ENCODE measurements at places on chromosomes 5 and 9. TPM values are rescaled to one million over a fixed set of nuclear protein-coding genes. Genes with fewer than 3 reads are reported as not detected.
A peak's percentile ranks its signal among the peaks of the same experiment; 100 is the strongest.

DNA sequence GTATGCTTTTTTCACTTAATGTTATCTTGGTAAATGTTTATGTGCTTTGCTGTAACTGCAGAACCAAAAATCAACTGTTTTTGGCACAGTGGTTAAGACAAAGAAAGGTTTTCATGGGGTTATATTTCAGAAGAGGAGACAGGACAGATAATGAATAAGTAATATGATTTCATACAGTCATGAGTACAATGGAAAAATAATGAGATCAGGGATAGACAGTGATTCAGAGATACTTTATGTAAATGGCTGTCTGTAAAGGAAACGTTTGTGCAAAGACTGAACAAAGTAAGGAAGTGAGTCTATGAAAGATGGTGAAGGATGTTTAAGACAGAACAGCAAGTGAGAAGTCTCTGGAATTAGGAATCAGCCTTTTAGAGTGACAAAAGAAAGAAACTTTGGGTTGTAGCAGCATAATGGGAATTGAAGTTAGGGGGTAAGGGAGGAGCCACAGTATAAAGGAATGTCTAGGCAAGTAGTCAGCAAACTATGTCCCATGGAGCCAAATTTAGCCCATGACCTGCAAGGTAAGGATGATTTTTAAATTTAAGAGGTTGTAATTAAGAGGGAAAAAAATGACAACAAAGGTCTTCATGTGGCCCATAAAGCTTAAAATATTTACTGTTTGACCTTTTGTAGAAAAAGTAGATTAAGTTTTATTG is 55.0 kb downstream of the TNPO1 start:
- no peaks in the 10 kb centered on the region for H3K27me3 ChIP-seq
- no peaks in the 10 kb centered on the region for H3K4me1 ChIP-seq
- H3K27ac ChIP-seq = no peak overlapping the region
- DNase-seq = no peak
- no peak overlapping the region for H3K4me3 ChIP-seq

DNA sequence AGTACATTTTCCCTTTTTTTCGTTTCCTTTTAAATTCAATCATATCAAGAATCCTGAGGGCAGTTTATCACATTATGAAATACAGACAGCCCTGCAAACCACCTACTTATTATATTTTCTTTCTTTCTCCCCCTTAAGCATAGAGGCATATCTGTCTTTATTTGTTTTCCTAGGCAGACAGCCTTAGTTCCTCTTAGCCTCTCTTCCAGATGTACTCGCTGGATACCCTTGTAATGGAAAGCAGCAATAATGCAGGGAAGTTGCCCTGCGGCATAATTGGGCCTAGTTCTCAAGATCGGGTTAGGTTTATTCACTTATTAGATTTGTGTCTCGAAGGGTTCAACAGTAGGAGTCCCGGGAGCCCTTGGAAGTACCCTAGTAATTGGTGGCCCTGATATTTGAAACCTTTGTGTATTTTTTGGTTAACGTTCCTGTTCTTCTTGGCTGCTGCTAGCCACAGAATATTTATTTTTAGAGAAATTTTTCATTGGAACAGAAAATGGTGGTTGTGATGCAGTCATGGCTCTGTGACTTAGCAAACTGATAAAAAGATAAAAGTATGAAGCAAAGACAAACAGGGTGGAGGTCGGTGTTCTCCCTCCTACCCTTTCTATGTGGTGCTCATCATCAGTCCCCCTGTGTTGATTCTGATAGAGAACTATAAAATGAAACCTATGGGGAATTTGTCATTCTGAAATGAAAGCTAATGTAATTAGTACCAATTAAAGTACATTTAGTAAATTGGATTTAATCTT is 6.4 kb downstream of the TLE4 start:
- no peaks in the 10 kb centered on the region for H3K36me3 ChIP-seq
- H3K27ac ChIP-seq = no peak overlapping the region
- H3K4me1 ChIP-seq = no peaks in the 10 kb centered on the region
- H3K4me3 ChIP-seq = no peak overlapping the region
- no peaks in the 10 kb centered on the region for H3K27me3 ChIP-seq
- DNase-seq = peak; percentile 55

DNA sequence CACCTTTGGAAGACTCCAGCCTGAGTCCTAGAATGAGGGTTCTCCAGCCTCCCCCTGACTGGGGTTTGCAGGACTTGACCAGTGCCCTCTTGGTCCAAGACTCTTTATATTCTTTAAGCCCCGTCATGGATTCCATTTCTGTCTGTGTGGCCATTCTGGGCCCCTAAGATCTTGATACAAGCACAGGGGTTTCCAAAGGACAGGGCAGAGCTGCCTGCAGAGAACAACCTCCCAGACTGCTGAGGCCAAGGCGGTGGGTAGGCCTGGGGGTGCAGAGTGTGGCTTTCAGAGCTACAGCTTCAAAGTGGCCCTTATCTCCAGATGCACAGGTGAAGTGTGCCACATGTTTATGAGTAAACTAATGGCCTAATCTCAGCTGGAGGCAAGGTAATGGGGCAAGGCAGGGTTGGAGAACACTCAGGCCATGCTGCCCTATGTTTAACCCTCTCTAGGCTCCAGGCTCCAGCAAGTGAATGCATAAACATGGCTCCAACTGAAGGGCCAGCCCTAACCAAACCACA is 32.1 kb downstream of the FOXI1 start:
- H3K4me3 ChIP-seq = no peak overlapping the region
- no peaks in the 10 kb centered on the region for H3K4me1 ChIP-seq
- no peaks in the 10 kb centered on the region for H3K27me3 ChIP-seq
- H3K27ac ChIP-seq = no peak overlapping the region

DNA sequence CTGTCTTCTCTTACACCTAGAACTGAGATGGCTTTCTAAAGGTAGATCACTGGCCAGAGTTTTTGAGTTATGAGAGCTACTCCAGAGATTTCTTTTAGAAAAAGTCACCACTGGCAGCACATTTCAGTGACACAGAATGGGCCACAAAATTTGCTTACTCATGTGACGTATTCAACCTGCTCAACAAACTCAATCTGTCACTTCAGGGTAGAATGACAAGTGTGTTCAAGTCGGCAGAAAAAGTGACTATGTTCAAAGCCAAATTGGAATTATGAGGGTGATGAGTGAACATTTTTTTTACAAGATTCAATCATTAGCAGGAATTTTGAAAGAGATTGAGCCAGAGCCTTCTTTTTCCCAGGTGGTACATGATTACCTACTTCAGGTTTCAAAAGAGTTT is 46.5 kb downstream of the TAF11L14 start:
- H3K36me3 ChIP-seq = no peaks in the 10 kb centered on the region
- H3K27ac ChIP-seq = no peak overlapping the region
- DNase-seq = no peak
- no peak overlapping the region for H3K4me3 ChIP-seq
- H3K27me3 ChIP-seq = no peaks in the 10 kb centered on the region
- H3K4me1 ChIP-seq = no peaks in the 10 kb centered on the region

GRCh38 chr9:83327750-83328622 is 210.2 kb downstream of the FRMD3 start:
- H3K27ac ChIP-seq = peak overlapping the region; percentile 27
- H3K4me1 ChIP-seq = no peaks in the 10 kb centered on the region
- peaks cover 2% of the 10 kb centered on the region for H3K36me3 ChIP-seq
- no peaks in the 10 kb centered on the region for H3K27me3 ChIP-seq

DNA sequence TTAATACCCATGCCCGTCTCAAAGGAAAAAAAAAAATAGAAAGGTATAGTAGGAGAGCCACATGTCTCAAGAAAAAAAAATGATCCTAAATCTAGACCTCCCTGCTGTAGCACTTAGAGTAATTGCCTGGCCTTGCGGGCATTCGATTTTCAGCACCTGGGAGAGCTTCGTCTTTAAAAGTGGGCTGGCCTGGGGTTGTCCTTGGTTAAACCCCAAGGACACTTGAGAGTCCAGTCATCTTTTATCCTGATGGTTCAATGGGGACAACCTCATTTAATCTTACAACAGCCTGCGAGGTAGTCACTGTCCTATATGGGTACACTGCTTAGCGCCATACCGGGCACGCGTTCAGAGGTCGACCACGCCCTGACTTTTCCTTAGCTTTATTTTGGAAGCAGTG is 60.1 kb downstream of the MAT2B start:
- H3K36me3 ChIP-seq = no peaks in the 10 kb centered on the region
- peaks cover 5% of the 10 kb centered on the region for H3K27me3 ChIP-seq
- DNase-seq = peak; percentile 46
- no peak overlapping the region for H3K27ac ChIP-seq

- peaks cover 53% of the 10 kb centered on the region for H3K36me3 ChIP-seq
- DNase-seq = no peak
- no peak overlapping the region for H3K27ac ChIP-seq
- H3K4me1 ChIP-seq = no peaks in the 10 kb centered on the region
- H3K4me3 ChIP-seq = no peak overlapping the region
These were observed 47.2 kb downstream of the BICD2 start for GRCh38 chr9:92717201-92718085.

GRCh38 chr9:98810102-98810842 is 2.8 kb downstream of the GALNT12 start:
- no peak for DNase-seq
- no peak overlapping the region for H3K27ac ChIP-seq
- no peaks in the 10 kb centered on the region for H3K36me3 ChIP-seq
- H3K4me3 ChIP-seq = no peak overlapping the region
- no peaks in the 10 kb centered on the region for H3K4me1 ChIP-seq

Gene GLRA1
- not detected for polyA plus RNA-seq

DNA sequence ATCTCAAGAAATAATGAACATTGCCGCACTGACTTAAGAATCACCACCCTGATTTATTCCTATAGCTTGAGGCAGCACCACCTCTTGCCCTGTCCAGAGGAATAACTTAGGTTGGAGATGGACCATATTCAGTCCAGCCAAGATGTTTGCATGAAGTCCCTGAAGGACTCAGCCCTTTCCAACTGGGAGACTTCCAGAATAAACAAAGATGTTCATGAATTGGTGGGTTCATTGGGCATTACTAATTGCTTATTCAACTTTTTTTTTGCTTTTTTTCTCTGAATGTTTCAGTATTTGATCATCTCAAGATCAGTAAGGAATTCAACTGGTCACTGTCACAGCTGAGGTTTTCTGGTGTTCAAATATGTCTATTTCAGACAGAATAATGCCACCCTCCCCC is 470.6 kb downstream of the CCDC171 start:
- H3K27ac ChIP-seq = no peak overlapping the region
- H3K36me3 ChIP-seq = no peaks in the 10 kb centered on the region
- no peak for DNase-seq
- H3K4me1 ChIP-seq = no peaks in the 10 kb centered on the region
- no peaks in the 10 kb centered on the region for H3K27me3 ChIP-seq
- no peak overlapping the region for H3K4me3 ChIP-seq

Gene BSPRY
- 18.0 TPM for polyA plus RNA-seq

Gene SARDH
- 12.0 TPM for polyA plus RNA-seq

- peak; percentile 41 for DNase-seq
- no peaks in the 10 kb centered on the region for H3K27me3 ChIP-seq
- no peak overlapping the region for H3K27ac ChIP-seq
- H3K4me1 ChIP-seq = no peaks in the 10 kb centered on the region
These were observed 44.0 kb upstream of the MAP1B start for GRCh38 chr5:72063219-72063819.

Gene SHOC1
- polyA plus RNA-seq = 2.5 TPM

DNA sequence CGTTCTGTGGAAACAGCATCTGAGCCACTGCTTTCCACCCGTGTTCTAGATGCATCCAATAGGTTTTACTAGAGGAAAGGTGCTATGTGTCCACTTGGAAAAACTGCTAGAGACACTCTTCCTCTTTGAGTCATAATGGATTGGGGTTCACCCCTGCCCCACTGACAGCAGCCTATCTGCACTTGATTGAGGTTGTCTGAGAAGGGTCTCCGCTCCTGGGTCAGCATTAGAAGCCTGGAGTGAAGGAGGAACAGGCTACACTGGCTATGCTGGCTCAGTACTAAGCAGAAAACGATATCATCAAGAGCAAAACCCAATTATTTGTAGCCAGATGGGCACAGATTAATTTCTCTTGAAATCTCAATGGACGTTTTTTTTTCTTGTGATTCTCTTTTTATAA is 152.6 kb upstream of the IQGAP2 start:
- H3K4me1 ChIP-seq = no peaks in the 10 kb centered on the region
- no peaks in the 10 kb centered on the region for H3K27me3 ChIP-seq
- DNase-seq = no peak
- H3K36me3 ChIP-seq = no peaks in the 10 kb centered on the region
- no peak overlapping the region for H3K27ac ChIP-seq
- no peak overlapping the region for H3K4me3 ChIP-seq

DNA sequence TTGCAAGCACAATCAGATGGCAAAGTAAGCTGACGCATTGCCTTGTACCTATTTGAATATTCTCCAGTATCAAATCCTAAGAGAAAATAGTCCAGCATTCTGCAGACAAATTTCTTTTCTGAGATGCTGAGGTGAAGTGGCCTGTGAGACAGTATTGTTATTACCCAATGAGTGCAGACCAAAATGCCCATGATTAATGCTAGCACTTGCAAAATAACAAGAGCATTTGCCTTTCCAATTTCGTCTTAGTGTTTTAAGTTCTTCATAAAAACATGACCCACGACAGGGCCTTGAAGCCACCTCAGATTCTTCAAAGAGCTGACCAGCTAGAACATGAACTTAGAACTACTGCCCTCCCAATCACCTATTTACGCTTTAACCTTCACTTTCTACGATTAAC is 2.6 kb upstream of the IQGAP2 start:
- no peak overlapping the region for H3K27ac ChIP-seq
- no peaks in the 10 kb centered on the region for H3K36me3 ChIP-seq
- H3K27me3 ChIP-seq = no peaks in the 10 kb centered on the region

Gene EGFL7
- polyA plus RNA-seq = 137 TPM

Gene GFPT2
- polyA plus RNA-seq = 2.7 TPM

Gene LRRC19
- polyA plus RNA-seq = 17.6 TPM
